GM12878 (cell line): ENCODE measurements at places on chromosomes 11 and 22. TPM values are rescaled to one million over a fixed set of nuclear protein-coding genes. Genes with fewer than 3 reads are reported as not detected.

DNA sequence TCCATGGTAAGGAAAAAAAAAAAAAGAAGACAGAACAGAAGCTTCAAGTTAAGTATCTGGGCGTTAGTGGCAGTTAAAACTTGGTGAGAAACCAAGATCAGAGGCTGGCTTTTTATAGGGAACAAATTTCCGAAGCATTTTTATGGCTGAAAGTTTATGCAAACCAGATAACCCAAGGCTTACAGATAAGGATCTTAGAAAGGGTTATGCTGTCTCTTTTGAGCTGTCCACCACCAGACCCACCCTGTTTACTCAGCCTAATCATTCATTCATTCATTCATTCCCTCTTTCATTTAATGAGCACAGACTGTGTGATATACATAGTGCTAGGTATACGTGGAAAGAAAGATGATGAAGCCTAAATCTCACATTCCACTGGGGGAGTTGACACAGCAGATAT lies 89.5 kb downstream of the ME3 start:
- DNase-seq, result no peak
- H3K4me3 ChIP-seq, result no peak overlapping the region
- no peaks in the 10 kb centered on the region for H3K4me1 ChIP-seq

The PRAME gene
- total RNA-seq, result 1.4 and 1.8 TPM in 2 replicates

- peak overlapping the region; percentile 98 for H3K4me3 ChIP-seq
- H3K4me1 ChIP-seq, result peaks cover 10% of the 10 kb centered on the region; the same call in 1 of the 2 replicates
- H3K36me3 ChIP-seq, result peaks cover 6% of the 10 kb centered on the region
- H3K27ac ChIP-seq, result peak overlapping the region; percentile 28; the same call in 1 of the 2 replicates
- no peaks in the 10 kb centered on the region for H3K27me3 ChIP-seq
Observed at GRCh38 chr11:65503368-65503948, 4.6 kb downstream of the MALAT1 start.

GRCh38 chr11:16986434-16987204 lies 27.6 kb downstream of the PLEKHA7 start:
- H3K4me3 ChIP-seq, result no peak overlapping the region
- H3K4me1 ChIP-seq, result peaks cover 12% of the 10 kb centered on the region
- H3K27ac ChIP-seq, result no peak overlapping the region
- DNase-seq, result peak; percentile 75
